Activated T-cell treated with anti-CD3 and anti-CD28 coated beads, Interleukin-2, amount 50 U/mL, for 48 hours (primary cell): ENCODE measurements at places on chromosomes 11 and 22.

DNA sequence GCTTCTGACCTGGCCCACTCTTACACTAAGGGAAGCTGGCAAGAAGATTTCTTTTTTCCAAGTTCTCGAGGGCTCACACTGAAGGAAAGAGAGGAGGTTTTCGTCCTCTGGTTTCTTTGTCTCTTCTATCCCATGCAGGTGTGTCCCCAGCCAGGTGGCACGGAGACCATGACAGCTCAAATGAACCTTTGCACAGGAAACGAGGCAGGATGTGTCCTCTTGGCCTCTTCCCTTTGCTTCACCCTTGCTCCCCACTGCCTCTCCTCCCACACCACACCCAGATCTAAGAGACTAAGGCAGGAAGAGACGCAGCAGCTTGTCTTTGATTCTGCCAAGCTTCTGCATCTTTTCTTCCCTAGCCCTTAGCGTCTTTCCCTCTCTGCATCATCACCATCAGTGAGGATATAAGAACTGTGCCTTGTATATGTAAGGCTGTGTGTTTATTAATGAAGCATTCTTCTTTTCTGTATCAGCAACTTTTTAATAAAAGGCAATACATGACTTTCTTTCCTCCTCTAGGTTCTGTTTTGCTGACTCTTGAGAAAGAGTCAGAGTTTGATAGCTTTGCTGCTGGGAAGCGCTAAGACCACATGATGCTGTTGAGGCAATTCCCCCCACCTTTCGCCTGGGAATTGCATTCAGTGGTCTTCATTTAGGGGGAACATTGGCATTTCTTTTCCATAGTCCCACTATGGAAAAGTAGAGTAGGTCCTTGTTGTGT, 56.0 kb upstream of the PARVA start:
- DNase-seq, result no peak

DNA sequence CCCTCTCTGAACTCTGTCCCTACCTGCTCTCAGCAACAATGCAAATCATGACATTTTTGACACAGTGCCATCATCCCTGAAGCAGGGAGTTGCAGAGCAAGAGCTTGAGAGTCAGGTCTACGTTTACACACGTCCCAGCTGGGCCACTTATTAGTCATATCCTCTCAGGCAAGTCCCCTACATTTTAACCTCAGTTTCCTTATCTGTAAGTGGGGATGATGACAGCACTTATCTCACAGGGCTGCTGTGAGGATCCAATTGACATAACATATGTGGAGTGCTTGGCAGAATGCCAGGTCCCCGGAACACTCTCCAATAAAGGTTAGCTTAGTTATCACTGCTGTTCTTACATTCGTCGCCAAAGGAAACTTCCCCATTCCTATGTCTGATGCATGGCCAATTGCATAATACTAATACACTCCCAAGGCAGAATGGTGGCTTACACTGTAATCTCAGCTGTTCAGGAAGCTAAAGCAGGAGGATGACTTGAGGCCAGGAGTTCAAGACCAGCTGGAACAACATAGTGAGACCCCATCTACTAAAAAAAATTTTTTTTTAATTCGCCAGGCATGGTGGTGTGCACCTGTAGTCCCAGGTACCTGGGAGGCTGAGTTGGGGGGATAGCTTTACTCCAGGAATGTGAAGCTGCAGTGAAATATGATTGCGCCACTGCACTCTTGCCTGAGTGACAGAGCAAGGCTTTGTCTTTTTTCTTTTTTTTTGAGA, 16.6 kb downstream of the ASCC2 start:
- DNase-seq, result peak; percentile 38

GRCh38 chr22:43850529-43850928, 11.8 kb downstream of the SULT4A1 start:
- no peak for DNase-seq

DNA sequence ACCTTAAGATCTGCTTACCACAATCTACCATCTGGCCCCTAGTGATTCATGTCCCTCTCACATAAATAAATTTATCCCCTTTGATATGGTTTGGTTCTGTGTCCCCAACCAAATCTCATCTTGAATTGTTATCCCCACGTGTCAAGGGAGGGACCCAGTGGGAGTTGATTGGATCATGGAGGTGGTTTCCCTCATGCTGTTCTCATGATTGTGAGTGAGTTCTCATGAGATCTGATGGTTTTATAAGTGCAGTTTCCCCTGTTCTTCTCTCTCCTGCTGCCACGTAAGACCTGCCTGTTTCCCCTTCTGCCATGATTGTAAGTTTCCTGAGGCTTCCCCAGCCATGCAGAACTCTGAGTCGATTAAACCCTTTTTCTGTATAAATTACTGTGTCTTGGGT, 37.2 kb downstream of the OR2AG2 start:
- DNase-seq, result no peak

GRCh38 chr11:134957540-134958335, 545.7 kb upstream of the B3GAT1 start:
- no peak for DNase-seq

- DNase-seq, result no peak
These were observed 33.2 kb downstream of the ADORA2A start for GRCh38 chr22:24460418-24461089.

DNA sequence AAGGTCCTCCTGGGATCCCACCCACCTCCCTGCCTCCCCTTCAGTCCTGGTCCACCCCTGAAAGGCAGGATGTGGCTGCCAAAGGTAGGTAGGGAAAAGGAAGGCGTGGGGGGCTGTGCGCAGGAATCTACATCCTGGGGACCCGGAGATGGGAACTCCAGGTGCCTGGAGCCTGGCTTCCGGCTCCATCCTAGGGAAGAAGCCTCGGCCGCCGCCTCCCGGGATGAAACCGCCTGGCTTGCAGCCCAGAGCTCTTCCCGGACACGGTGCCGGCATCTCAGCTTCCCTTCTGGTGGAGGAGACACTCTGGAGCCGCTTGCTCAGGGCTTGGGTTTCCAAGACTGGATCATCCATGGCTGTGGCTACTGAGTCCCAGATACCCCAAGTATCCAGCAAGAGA, 33.3 kb upstream of the PDGFB start:
- no peak for DNase-seq
